ENCODE measurements at places on chromosomes 12 and 14.

GRCh38 chr14:99516871-99517642 is 35.8 kb downstream of the CCNK start:
- DNase-seq, result no peak

GRCh38 chr14:51724650-51725049 is 72.9 kb downstream of the FRMD6 start:
- DNase-seq, result no peak

DNA sequence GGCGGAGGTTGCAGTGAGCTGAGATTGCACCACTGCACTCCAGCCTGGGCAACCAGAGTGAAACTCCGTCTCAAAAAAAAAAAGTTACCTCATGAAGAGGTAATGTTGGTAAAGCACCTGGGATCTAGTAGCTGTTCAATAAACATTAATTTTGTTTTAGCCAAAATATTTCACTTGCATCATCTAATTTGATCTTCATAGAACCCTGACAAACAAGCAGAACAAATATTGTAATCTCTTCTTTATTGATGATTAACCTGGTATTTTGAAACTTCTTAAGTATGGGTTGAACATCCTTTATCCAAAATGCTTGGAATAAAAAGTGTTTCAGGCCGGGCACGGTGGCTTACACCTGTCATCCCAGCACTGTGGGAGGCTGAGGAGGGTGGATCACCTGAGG is 149.0 kb upstream of the AMIGO2 start:
- no peak for DNase-seq

- no peak for DNase-seq
Measured at GRCh38 chr12:3964439-3964838, 91.2 kb upstream of the PARP11 start.

DNA sequence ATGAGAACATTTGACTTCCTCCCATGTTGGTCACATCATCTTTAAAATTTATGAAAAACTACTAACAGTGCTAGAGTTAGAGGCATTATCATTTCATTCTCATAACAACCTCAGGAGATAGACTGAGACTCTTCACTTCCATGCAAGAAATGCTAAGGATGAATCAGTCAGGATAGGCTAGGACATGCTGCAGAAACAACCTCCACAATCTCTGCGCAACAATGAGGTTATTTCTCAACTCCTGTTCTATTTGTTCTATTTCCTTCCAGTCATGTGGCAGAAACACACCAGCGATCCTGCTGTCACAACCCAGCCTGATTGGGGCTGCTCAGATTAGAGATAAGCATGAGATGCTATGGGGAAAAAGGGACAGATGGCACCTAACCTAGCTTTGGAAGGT is 49.0 kb upstream of the TMEM263 start:
- DNase-seq, result no peak

DNA sequence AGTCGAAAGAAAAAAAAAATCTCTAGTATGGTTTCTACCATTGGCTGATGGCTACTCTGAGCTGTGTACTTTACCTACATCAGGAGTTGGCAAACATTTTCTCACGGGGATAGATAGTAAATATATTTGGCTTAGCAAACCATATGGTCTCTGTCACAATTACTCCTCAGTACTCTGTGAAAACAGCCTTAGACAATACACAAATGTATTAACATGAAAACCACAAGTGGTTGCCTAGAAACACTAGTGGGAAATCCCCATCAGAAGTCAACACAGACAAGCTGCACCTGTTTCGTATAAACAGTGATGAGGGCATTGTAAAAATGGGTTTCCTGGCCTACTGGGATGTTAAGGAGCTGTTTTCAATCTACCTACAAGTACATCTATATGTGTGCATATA is 84.6 kb upstream of the NAV3 start:
- DNase-seq, result no peak

All from stimulated activated CD8-positive, alpha-beta memory T cell treated with anti-CD3 and anti-CD28 coated beads, Interleukin-7, amount 100 ng/mL, for 1 hour (primary cell).